ENCODE measurements at places on chromosomes 1 and 21. TPM values are rescaled to one million over a fixed set of nuclear protein-coding genes. Genes with fewer than 3 reads are reported as not detected.
A peak's percentile ranks its signal among the peaks of the same experiment; 100 is the strongest.

GRCh38 chr1:236523704-236524141 lies at the start of gene LGALS8:
Gene LGALS8, plus strand, starts transcription at chr1:236523982. Its CDS starts 2,089 bp downstream, at chr1:236526071.
- DNase-seq: no peak

GRCh38 chr1:207871117-207871649 lies 39.7 kb downstream of the CD34 start:
- DNase-seq: no peak

DNA sequence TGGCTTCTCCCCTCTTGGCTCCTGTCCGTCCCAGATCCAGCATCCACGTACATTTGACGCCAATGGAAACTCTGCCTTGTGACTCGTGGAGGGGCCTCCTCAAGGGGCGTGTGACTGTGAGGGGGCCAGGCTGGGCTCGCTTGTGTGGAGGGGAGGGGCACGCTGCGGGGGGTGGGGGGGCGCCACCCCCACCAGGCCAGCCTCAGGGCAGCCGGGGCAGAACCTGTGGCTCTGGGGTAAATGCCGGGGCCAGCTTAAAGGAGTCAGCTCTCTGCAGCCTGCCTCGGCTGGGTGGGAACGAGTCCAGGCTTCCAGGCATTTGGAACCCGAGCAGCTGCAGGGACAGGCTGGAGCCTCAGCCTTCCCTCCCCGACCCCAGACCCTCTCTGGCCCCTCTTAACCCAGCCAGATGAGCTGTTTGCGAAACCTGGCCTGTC lies 94.1 kb downstream of the SIK1 start:
- DNase-seq: no peak

GRCh38 chr1:98110674-98111073 lies 189.8 kb upstream of the DPYD start:
- DNase-seq: no peak

GRCh38 chr1:159945483-159946241 lies at the start of gene IGSF9:
Gene IGSF9, minus strand, starts transcription at chr1:159945613. Its CDS starts 2,159 bp downstream, at chr1:159943454.
- peak; percentile 75 for DNase-seq

DNA sequence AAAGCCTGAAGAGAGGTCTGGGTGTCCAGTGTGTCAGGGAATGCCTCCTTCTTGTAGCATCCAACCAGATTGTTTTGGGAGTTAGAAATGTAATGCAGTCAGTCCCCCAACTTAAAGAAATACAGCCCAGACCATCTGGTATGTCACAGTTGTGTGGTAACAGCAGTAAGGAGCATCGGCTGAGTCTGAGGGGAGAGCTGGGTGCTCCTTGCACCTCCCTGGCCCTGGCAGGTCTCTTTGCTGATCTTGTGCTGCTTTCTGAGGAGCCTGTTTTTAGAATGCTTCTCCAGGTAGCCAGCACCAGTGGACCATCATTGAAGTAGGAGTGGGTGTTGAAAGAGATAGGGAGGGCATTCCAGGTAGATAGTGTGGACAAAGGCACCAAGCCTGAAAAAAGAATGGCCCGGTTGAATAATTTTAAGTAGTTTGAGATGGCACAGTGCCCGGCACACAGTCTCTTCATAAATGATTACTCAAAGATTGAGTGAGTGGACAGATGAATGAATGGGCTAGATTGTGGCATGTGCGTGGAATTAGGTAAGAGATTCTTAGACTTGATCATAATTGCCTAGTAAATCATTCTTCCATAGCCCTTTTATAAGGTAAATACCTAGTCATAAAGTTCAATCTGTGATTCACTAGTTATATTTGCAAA lies 46.5 kb downstream of the LAMC1 start:
- DNase-seq: no peak

GRCh38 chr21:41102281-41102680 lies 65.7 kb upstream of the BACE2 start:
- no peak for DNase-seq

DNA sequence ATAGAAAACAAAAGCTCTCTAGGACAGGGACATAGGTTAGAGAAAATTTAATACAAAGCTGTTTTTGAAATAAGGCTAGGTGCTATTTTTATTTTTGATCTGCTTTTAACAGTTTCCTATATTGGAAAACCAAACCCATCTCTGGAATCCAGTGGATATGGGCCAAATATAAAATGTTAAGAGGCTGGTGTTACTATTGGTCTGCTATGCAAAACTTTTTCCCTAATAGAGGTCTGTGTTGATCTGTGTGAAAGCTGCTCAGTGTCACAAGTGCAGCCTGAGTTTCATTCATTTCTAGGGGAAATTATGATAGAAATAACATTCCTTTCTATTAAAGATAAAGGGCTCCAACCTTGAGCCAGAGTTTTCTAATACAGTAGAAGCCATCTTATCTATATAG lies 116.4 kb downstream of the OLFML2B start:
- DNase-seq: no peak

DNA sequence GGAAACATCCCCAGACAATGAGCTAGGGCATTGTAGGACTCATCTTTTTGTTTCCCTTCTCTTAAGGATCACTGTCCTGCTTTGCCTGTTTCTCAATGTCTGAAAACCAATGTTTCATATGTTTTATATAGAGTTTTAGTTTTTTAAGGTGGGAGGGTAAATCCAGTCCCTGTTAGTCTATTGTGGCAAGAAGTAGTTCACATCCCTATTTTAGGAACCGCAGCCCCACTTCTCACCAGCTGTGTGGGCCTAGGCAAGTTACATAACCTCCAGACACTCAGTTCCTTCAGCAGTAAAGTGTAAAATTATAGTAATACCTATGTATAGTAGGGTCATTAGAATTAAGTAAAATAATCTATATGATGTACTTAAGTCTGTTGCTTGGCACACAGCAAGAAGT lies 105.8 kb upstream of the WLS start:
- DNase-seq: no peak

- DNase-seq: no peak
Observed at GRCh38 chr1:30420519-30421050, 302.8 kb downstream of the MATN1 start.

DNA sequence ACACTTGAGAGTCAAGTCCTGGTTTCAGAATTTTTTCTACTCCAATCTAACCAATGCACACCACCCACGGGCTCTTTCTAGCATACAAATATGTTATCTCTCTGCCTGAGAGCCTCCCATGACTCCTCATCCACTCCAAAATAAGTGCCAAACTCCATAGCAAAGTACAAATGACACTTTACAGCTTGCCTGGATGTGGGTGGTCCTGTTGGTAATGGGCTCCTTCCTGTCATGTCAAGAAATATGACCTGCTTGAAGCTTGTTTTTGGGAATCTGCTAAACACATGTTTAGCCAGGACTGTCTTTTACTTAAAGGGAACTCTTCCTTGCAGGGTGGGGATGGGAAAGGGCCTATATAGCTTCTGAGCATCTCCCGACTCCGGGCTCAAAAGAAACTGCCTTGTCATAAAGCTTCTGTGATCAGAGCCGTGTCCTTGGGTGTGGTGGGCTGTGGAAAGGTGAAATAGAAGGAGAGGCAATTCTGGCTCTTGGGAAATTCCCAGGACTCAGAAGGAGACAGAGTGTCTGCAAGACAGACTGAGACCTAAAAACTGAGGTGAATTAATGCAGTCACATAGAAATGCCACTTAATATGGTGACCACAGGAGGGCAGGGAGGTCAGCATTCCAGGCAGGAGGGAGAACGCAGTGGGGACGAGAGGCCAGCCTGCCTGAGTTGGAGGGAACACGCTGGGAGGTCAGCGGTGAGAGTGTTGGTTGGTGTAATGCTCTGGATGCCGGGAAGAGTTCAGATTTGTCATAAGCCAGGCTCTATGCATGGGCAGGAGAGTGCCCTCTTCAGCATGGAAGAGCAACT lies 6.1 kb upstream of the IGFN1 start:
- DNase-seq: no peak

- DNase-seq: no peak
Observed at GRCh38 chr1:219514728-219515127, 98.2 kb downstream of the ZC3H11B start.

DNA sequence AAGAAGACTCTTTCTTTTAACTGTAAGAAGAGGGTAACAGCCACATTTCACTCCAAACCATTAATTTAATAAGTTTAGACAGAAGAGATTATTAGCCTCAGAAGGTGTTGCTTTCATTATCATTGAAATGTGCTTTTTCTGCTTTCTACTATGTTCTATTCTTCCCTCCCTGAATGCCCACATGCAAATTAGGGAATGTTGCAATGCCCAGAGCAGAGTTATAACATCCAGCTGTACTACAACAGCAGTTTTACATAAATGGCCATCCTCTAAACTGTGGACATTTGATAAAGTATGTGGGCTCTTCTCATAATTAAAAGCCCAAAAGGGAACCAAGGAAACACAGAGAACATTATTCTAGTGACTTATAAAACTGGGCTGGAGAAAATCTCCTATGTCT lies 82.2 kb upstream of the SOD1 start:
- DNase-seq: no peak

- no peak for DNase-seq
Observed at GRCh38 chr1:29789221-29789909, 553.0 kb downstream of the PTPRU start.

DNA sequence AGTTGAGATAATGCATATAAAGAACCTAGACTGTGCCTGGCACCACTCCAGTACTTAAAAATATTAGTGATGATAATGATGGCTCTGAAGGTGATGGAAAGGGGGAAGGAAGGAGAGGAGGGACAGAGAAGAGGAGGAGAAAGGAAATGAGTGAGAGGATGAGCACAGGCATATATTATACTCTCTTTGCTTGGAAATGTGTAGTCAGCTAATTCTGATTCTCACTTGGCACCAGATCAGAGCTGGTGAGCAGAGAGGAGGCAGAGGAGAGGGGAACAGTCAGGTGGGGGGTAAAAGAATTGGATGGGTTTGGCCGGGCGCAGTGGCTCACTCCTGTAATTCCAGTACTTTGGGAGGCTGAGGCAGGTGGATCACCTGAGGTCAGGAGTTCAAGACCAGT lies 24.3 kb upstream of the MYOC start:
- no peak for DNase-seq

DNA sequence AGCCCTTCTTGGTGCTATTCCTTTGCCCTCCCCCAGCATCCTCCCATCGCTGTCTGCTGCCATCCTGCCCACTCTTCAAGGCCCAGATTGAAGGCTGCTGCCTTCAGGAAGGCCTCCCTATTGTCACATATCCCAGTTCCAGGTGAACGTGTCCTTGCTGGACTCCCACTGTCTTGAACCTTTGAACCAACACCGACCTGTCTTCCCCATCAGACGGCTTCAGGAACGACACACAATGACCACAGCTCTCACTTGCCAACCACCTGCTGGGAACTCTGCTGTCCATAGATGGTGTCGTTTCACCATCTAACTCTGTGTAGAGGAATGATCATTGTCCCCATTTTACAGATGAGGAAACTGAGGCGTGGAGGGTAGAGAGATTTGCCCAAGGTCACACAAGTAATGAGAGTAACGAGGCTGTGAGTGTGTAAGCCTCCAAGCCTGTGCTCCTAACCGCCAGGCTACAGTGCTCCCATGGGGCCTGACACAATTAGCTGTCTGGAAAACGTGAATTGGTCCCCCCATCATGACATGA lies 9.9 kb upstream of the PLEKHG5 start:
- DNase-seq: no peak

GRCh38 chr1:20141001-20141400 lies 1.9 kb downstream of the PLA2G2F start:
- DNase-seq: no peak

- DNase-seq: no peak
Observed at GRCh38 chr1:47635597-47635996, 197.8 kb downstream of the FOXD2 start.

DNA sequence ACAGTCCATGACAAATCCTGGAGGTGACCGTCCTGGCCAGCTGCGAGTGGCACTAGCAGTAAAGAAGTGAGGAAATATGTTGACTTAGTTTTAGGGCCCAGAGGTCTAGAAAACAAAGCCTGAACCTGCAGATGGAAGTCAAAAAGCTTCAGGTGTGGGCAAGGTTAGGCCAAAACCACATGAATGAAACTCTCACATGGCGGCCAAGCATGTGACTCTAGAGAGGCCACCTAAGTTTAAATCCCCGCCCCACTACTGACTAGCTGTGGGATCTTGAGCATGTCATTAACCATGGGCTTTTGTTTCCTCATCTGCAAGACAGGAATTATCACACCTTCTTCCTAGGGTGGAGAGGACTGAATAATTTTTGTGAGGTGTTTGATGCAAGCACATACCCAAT lies 148.2 kb upstream of the DAB1 start:
- no peak for DNase-seq

DNA sequence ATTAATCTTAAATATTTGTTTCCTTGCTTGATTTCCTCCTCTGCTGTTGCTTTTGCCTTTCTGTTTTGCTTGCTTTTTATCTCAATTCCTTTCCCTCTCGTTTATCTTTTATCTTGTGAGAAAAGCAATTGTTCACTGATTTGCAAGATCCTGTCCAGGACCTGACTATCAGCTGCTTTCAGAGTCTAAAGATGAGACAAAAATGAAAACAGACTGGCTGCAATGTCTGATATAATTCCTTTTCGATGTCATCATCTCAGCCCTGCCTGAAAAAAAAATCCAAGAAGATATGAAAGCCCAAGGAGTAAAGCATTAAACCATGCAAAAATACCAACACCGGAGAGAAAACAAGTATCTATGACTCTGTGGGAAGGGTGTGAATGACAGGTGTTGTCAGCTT lies 225.5 kb downstream of the PATJ start:
- no peak for DNase-seq

GRCh38 chr1:69076631-69077030 lies 491.1 kb upstream of the LRRC7 start:
- DNase-seq: no peak

DNA sequence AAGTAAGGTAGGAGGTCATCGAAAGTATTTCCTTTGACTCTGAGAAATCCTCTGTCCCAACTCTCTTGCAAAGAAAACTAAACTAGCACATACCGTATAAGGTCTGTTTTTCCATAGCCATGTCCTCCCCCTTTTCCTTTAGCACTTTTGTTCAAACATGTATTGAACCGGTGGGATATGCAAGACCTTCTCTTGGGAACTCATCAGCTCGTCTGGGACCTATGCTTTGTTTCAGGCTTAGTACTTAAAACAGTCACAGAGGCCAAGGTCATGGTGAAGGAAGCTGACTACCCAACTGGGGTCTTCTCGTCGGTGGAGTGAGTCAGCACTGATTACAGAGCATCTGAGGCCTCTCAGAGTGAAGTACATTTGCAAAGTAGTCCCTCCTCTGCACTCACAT lies 185.0 kb downstream of the ZBTB18 start:
- no peak for DNase-seq

DNA sequence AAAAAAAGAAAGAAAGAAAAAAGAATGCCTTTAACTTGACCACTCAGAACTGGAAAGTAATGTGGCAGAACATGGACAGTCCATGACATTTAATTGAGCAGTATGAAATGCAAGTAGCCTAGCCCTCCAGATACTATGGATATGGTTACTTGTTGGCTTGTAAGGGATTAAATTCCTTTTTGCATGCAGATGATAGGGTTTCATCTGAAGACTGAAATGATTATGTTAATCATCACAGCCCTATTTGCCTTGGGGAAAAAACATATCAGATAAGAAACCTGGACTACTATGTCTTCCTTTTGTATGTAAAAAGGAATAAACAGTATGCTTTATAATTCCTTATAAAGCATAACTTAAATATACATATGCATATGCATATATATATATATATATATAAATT lies 66.0 kb downstream of the GATAD2B start:
- no peak for DNase-seq

SPRR2G gene
- polyA plus RNA-seq: not detected

CA6 gene
- 0.08 TPM for polyA plus RNA-seq

TAS1R3 gene
- polyA plus RNA-seq: 0.24 TPM

LINGO4 gene
- 0.04 TPM for polyA plus RNA-seq

AZIN2 gene
- polyA plus RNA-seq: 7.6 TPM

CFHR2 gene
- not detected for polyA plus RNA-seq
